ENCODE measurements at places on chromosomes 6 and 20. TPM values are rescaled to one million over a fixed set of nuclear protein-coding genes. Genes with fewer than 3 reads are reported as not detected.

TRIM31 gene
- total RNA-seq = not detected

CTNNBL1 gene
- 27.7 TPM for total RNA-seq

NHLRC1 gene
- total RNA-seq = 1.8 TPM

COL12A1 gene
- total RNA-seq = 686 TPM

ADGB gene
- total RNA-seq = not detected

ZBTB46 gene
- 9.7 TPM for total RNA-seq

COX4I2 gene
- not detected for total RNA-seq

RAET1L gene
- total RNA-seq = not detected

All from smooth muscle cell of bladder (primary cell).